ENCODE measurements at places on chromosomes 12 and 14.

DNA sequence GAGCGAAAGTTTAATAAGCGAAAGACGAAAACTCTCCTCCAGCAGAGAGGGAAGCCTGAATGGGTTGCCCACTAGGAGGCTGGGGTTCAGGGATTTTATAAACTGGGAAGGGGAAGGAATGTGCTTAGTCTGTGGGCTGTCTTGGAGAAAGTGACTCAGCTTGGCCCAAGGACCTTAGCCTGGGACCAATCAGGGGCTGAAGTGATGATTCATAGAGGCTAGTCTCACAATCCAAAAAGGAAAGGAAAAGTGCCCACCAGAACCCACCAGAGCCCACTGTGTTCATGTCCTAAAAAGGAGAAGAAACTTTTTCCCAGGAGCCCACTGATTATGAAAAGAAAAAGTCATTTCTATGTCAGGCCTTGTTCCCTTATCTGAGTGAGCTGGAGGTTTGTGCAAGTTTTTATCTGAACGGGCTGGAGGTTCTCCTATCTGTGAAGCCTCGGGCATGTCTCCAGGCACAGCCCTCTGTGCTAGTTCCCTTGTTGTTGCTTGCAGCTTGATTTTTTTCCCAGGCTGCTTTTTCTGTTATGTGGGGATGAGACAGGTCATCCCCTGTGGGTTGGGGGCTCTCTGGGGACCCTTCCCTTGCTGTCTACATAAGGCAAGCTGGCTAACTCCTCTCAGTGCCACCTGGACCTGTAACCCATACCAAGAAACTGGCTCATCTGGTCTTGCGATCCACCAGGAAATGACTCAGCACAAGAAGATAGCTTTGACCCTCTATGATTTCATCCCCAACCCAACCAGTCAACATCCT, 8.3 kb upstream of the GOLGA5 start:
- DNase-seq: no peak

DNA sequence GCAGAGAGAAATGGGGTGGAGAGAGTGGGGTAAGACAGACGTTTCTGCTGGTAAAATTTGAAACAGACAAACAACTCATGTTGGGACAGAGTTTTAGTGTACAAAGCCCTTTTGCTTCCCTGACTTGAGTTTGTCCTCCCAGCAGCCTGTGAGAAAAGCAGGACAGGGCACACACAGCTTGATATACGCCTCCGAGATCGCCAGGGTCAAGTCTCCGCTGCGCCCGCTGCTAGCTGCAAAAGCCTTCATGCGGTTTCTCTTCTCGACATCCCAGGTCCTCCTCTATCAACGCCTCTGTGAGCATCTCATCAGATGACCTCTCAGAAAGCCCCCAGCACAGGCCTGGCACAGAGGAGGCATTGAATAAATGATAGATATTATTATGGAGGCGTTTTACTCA, 9.4 kb upstream of the BCL11B start:
- no peak for DNase-seq

DNA sequence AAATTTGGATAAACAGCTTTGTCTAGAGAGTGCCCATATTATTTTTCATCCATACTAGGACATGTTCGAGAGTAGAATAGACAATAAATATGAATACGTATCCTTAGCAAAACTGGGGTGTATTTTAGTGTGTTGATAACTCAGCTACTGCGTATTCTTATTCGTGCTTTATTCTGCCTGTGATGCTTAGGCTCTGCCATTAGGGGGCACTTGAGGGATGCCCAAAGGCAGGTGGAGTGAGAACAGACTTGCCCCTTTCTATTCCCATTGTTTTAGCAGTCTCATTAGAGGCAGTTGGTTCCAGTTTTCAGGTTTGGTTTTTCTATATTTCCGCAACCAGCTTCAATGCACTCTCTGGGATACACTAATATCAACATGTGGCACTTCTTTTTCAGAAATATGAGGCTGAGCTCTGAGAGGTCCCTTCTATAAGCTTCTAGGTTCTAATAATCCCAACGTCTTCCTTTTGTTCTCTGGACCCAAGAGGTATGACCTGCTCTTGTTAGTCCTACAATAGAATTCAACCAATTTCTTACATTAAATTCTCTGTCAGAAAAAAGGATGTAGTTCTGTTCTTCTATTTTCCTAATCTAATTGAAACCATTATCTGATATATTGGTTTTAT, 985.7 kb upstream of the FBXO33 start:
- DNase-seq: peak; percentile 67

GRCh38 chr14:58771016-58771415, 133.3 kb downstream of the DACT1 start:
- DNase-seq: peak; percentile 61

- DNase-seq: no peak
These were observed 131.1 kb downstream of the GCH1 start for GRCh38 chr14:54771411-54772027.

DNA sequence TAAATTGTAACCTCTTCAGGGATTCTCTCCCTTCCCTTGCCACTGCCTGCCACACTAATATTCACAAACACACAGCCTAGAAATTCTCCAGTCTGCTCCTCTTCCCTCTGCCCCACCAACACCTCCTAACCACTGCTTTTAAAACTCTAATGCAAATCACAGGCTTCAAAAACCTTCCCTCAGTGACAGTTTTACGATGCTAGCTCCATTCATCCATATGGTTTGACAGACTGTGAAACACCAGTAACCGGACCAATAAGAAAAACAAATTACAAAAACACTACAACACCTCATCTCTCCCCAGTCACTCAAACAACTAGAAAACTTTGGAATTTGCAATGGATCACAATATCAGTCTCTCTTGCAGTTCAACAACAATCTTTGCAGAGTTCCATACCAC, 5.7 kb downstream of the DPF3 start:
- peak; percentile 8 for DNase-seq

DNA sequence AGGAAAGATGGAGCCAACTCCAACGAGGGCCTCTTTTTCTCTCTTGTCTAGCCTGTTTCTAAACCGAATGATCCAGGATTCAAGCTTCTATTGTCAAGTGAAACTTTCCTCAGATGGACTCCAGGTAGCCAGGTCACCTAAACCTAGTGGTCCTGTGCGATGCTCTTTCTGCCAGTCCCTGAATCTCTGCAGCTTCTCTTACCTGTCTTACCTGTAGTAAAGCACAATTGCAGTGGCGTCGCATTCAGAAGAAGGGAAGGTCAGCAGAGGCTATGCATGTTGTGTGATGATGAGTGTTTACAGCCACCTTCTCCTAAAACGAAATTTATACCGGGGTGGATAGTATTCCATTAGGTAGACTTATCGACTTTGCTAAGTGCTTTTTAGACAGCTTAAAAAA, 47.4 kb upstream of the TRAF3 start:
- DNase-seq: no peak

GRCh38 chr12:121781484-121781997, 11.9 kb downstream of the RHOF start:
- DNase-seq: peak; percentile 22
